ENCODE measurements at places on chromosomes 1 and 21.

DNA sequence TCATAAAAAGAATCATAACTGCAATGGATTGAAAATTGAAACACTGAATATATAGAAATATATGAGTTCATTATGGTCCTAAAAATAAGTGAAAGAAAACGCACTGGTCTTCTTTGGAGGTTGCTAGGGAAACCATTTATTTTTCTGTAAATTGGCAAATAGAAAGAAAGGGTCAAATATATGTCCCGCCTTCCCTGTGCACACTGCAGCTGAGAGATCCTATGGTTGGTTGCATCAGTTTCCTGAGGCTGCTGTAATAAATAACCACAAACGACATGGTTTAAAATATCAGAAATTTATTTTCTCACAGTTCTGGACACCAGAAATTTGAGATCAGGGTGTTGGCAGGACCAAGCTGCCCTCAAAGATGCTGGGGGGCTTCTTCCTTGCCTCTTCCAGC, 35.0 kb downstream of the CA6 start:
- DNase-seq, result no peak

- peak; percentile 31 for DNase-seq
Observed at GRCh38 chr1:2413495-2414296, 1.3 kb upstream of the PEX10 start.

- DNase-seq, result no peak
Observed at GRCh38 chr1:243409284-243409683, 153.4 kb downstream of the SDCCAG8 start.

DNA sequence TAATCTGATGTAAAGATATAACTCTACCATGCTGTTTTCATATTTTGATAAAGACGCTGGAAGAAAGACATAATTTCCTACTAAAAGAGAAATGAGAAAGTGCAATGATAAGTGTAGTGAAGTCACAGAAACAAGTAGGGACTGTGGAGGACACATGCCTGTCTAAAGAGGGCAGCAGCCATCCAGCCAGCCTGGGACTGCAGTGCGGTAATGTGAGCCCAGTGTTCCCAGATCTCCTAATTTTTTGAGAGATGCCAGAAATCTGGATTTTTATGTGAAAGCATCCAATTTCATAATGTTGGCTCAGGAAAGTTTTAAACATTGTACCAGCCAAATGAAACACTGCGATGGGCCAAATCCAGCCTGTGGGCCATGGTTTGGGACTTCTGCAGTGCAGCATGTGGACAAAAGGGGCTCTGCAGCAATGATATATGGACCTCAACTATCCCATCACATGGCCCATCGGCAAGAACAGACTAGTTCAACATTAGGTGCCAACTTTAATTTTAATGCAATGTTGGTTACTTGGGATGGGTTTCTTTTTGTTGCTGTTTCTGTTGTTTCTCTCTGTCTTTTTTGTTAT, 329.5 kb downstream of the LTN1 start:
- no peak for DNase-seq

GRCh38 chr1:57348921-57349320, 74.9 kb downstream of the DAB1 start:
- no peak for DNase-seq

All from transverse colon (tissue), 4 donors.